ENCODE measurements at places on chromosomes 4 and X.
A peak's percentile ranks its signal among the peaks of the same experiment; 100 is the strongest.

- DNase-seq, result no peak
Measured at GRCh38 chr4:53195815-53196661, 169.8 kb downstream of the SCFD2 start.

DNA sequence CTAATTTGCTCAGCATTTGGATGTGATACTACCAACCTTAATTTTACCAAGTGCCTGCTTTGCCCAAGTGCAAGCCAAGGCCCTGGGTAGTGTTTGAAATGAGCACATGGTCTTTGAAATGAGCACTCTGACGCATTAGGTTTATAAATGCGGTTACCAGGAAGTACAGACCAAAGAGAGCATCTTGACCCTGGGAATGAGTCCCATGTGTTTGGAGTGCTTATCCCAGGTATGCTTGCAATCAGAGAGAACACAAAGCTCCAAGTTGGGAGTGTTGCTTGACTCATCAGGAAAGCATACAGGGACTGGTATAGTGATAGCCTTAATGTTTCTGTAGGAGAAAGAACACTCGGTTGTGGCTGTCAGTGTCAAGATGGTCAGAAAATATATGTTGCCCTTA lies 203.6 kb upstream of the MAMLD1 start:
- DNase-seq, result no peak

- peak; percentile 53 for DNase-seq
Measured at GRCh38 chr4:51831133-51831532, 11.8 kb upstream of the DCUN1D4 start.

- DNase-seq, result no peak
Measured at GRCh38 chr4:123709336-123709735, 312.7 kb downstream of the SPRY1 start.
